Posterior cingulate gyrus (tissue), 11 donors: ENCODE measurements at places on chromosomes 6 and 20.

- DNase-seq, result no peak
Measured at GRCh38 chr6:105207524-105208269, 27.9 kb upstream of the POPDC3 start.

GRCh38 chr20:41306061-41306727, 11.3 kb downstream of the ZHX3 start:
- no peak for DNase-seq

- no peak for DNase-seq
Measured at GRCh38 chr6:116847227-116847626, 18.3 kb upstream of the GPRC6A start.

GRCh38 chr6:116369540-116369939, 1.2 kb upstream of the DSE start:
- DNase-seq, result no peak

GRCh38 chr6:111565326-111566221, 40.1 kb downstream of the TRAF3IP2 start:
- DNase-seq, result no peak

GRCh38 chr20:25622049-25622448, 1.8 kb downstream of the NANP start:
- no peak for DNase-seq

GRCh38 chr6:25337431-25337830, 58.3 kb downstream of the CARMIL1 start:
- DNase-seq, result no peak

DNA sequence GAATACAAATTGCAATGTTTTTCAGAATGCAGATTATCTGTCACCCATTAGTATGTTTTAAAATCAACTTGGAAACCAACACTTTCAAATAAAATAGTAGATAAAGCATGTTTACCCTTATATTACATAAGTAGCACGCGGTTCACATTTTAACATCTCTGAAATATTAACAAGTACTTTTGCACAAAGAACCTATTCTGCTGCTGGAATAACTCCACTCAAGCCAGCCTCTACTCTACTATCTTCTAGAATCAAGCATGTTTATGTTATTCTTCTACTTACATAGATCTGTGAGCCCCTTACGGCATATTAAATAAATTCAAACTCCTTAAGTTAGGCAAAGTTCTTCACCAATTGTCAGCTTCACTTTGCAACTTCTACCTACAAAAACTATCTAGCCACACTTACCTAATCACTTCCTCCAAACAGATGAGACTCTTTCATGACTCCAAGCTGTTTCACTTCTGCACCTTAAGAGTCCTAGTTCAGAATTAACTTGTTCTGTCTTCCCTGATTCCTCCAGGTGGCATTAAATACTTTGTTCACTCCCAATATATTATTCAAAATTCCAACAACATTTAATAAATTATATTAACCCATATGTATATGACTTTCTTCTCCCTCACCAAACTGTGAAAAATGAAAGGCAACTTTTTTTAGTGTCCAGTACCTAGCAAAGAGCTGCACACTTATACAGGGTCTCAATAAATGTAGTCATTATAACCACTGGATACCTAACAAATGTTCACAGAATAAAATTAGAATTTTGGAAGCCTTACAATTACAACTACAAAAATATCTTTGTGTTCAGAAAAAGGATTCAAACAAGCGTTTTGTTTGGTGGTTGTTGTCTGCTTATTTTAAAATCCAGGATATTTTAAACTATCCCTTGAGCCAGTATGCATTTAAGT, 12.1 kb downstream of the CEP85L start:
- no peak for DNase-seq

DNA sequence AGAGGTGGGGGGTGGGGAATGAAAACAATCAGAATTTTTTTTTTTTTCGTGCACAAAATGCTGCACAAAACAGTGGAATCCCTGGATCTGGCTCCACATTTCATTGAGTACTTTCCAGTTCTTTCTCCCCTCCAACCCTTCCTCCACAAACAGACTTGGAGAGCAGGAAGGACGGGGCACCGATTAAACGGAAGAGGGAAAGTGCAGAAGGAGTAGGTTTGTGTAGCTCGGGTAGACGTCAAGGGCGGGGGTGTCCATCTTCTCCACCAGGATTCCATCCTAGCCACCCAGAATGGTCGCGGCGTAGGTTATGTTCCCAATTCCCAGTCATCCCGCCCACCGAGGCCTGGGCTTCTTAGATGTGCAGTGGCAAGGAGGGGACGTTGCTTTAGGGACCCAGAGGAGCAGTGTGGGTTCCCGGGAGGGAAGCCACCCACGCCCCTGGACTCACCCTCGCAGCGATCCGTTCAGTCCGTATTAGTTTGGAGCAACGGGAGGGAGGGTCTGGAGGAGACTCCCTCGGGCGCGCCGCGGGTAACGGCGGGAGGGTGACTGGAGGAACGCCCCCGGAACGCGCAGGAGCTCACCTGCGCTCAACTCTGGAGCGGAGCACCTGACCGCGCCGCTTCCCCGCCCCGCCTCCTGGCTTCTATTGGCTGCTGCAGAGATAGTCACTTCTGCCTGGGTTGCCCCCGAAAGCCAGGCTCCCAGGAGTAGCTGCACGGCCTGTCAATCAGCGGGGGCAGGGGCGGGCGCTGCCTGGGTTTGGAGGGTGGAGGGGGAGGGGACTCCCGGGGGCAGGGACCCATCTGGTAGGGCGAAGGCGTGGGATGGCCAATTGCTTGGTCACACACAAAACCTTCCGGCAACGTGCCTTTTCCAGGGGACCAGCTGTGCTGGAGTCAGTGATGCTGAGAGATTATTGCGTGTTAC, at the start of gene ENPP5:
ENPP5 (minus strand) TSS at position 624 of the 933 bp plus-strand sequence. CDS start 2,718 bp downstream, outside the sequence.
- peak; percentile 95 for DNase-seq

DNA sequence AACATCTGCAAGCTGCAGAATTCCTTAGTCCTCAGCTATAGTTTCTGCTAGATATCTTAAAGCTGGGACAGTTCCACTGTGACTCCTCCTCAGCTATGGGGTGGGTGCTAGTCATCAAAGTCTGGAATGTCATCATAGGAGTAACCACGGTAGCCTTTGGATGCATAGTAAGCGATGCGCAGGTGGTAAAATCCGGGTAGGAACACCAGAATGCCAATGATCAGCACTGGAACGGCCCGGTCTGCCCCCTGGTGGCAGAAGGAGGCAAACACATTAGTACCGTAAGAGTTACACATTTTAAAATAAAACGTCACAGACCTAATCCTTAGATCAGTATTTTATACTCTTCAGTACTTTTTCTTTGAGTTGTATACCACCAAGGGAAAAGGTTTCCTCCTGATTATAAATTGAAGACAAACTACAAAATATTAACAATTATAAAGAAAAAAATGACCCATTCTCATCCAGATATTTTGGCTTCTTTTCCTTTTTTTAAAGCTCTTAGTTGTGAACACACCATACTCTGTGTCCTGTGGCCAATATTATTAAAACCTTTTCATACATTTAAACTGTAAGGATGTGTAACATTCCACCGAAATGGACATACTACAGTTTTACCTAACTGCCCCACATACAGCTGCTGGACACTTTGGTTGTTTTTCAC, 18.9 kb downstream of the PCNA start:
- DNase-seq, result peak; percentile 81

DNA sequence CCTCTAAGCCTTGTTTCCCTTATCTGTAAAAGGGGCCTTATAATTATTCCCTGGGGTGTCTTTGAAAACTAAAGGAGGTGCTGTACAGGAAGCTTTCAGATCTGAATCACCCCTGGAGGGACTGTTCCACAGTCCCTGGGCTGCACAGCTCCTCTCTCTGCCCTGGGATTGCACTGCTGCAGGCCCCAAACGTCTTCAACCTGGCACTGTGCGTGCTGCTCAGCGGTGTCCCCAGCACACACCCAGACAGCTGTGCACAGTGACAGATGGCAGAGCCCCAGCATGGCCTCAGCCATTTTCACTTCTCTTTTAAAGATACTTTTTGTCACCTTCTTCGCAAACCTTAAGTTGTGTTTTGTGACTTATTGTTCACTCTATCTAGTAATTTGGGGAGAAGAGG, 50.7 kb upstream of the INSM1 start:
- DNase-seq, result no peak

DNA sequence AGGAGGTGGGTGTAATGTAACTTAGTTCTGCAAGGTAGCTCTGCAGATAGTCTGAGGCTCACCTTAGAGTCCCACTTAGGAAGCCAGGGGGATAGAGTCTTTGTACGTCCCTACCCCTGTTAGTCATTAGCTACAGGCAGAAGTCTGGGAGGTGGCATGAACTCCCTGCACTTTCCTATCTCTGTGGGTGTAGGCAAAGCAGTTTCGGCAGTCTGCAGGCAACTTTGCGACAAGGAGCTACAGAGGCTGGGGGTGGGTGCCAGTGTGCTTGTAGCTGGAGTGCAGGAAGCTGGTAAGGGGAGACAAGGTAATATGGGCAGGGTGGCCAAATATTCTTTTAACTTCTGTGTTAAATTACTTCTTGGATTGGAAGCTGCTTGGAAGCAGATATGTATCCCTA, 45.7 kb downstream of the NKAIN2 start:
- no peak for DNase-seq

DNA sequence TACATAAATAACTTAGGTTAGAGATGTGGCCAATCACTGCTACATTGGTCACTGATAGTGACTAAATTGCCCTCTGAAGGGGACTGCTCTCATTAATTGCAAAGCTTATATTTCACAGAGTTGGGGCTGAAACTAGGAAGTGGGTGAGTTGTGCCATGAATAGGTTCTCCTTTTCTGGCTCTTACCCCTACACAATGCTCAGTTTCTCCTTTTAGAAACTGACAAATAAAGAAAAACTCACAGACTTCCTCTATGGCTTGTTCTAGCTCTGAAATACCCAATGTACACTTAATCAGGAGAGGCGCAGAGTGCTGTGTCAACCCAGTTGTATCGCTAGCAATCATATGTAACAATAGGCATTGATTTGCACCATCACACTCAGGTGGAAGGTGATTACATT, 41.2 kb upstream of the PROKR2 start:
- no peak for DNase-seq

DNA sequence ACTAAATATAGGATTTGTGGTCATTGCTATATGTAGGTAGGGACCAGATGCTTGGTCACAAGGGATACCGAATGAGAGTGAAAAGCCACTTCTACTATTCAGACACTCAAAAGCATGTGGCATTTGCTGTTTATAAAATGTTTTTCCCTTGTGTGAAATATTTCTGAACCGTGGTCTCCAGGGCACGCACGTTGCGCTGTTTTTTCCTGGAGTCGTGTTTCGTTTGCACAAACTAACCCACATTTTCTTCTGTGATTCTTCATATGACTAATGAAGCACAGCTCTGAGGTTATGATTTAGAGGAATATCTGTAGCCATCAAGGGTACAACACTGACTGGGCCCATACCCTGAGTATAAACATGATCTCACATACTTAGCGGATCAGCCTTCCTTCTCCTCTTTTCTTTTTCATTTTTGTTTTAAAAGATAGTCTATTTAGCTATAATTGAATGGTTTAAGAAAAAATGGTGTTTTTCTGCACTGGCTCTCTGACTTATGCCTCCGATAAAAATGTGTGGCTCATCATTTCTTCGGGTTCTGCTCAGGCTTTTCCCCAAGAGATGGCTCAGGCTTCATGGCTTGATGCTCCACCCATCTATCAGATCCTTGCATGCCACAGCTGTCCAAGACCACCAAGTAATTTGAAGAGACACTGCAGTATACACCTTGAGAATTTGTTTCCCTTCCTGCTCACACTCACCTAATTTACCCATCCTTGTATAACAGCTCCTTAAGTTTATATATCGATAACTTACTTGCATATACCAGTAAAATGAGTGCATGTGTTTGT, 59.9 kb upstream of the HBS1L start:
- DNase-seq, result no peak

GRCh38 chr6:39790772-39791171, 1.4 kb upstream of the DAAM2 start:
- no peak for DNase-seq

DNA sequence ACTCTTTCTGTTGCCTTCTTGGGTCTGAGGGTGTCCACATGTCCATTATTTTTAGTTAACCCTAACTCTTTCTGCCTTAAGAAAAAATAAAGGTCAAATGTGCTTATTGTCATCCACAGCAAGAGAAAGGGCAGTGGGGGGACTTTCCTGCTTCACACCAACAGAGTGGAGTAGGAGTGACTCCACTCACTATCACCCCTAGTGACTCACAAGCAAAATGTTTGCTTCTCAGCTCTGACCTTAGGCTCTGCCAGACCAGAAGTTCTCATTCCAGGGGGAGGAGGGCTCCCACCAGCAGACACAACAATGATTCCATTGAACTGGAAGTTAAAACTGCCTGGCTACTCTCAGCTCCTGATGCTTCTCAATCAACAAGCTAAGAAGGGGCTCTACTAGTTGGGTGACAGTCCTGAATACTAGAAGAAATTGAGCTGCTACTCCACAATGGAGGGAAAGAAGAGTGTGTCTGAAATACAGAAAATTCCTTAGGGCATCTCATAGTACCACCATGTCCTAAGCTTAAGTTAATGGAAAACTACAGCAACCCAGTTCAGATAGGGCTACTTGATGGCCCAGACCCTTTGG, 83.9 kb upstream of the AFDN start:
- DNase-seq, result no peak

DNA sequence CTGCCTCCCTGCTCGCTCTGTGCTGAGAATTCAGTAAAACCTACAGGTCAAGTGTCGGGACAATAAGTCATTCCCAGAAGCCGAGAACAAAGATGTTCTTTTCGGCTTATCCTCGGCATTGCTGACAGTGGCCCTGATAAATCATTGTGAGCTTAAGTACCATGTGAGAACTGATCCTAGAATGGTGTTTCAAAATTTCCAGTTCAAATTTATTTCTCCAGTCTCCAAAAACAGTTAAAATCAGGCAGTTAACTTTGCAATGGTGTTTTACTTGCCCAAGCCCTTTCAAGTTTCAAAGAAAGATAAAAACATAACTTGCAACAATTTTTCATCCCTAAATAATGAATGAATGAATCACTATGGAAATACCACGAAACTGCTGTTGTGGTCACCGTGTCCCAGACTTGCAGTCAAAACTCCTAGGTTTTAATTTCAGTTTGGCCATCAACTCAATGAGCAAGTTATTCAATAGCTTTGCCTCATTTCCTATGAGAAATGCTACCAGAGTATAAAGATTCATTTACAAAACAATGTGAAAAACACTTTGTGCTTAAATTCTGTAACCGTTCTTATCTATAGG, 4.3 kb downstream of the ATP5F1E start:
- DNase-seq, result no peak

- no peak for DNase-seq
Measured at GRCh38 chr6:92109256-92109655, 1310.1 kb downstream of the EPHA7 start.

DNA sequence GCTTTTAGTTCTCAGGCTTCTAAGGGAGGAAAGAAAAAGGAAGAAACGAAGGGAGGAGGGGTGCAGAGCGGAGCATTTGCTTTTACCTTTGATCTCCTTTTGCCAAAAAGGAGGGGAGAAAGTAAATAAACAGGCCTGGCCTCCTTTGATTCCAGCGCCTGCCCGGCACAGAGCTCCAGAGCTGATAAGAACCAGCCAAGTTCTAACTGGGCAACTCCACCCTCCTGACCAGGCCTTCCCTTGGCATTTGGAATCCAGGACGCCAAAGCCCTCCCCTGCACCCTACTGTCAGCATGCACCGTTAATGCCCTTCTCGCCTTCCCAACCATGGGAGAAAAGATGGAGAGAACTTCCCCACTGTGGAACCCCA, 120.8 kb upstream of the PTPN1 start:
- no peak for DNase-seq
